H9 (cell line): ENCODE measurements at places on chromosomes 12 and 14.

GRCh38 chr12:52369809-52370208, 2.5 kb upstream of the KRT85 start:
- DNase-seq, result no peak

DNA sequence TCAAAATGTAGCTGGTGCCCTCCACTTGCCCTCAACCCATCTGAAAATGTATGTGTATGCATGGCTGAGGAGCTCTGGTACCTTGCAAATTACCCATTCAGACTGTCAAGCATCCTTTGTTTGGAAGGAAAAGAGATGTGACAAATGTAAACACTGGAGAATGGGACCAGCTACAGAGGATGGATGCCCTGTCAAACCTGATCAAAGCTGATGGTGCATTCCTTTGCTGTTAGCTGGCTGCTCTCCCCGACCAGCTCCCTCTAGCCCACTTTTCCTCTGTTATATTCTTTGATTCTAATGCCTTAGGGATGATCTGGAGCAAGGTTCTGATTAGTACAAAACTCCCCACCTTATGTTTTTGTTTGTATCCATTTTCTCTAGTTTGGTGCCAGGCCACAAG, 310.3 kb downstream of the C12orf75 start:
- no peak for DNase-seq

GRCh38 chr12:106021516-106021915, 117.2 kb downstream of the NUAK1 start:
- no peak for DNase-seq

- no peak for DNase-seq
Observed at GRCh38 chr12:124780336-124780735, 83.3 kb downstream of the SCARB1 start.

DNA sequence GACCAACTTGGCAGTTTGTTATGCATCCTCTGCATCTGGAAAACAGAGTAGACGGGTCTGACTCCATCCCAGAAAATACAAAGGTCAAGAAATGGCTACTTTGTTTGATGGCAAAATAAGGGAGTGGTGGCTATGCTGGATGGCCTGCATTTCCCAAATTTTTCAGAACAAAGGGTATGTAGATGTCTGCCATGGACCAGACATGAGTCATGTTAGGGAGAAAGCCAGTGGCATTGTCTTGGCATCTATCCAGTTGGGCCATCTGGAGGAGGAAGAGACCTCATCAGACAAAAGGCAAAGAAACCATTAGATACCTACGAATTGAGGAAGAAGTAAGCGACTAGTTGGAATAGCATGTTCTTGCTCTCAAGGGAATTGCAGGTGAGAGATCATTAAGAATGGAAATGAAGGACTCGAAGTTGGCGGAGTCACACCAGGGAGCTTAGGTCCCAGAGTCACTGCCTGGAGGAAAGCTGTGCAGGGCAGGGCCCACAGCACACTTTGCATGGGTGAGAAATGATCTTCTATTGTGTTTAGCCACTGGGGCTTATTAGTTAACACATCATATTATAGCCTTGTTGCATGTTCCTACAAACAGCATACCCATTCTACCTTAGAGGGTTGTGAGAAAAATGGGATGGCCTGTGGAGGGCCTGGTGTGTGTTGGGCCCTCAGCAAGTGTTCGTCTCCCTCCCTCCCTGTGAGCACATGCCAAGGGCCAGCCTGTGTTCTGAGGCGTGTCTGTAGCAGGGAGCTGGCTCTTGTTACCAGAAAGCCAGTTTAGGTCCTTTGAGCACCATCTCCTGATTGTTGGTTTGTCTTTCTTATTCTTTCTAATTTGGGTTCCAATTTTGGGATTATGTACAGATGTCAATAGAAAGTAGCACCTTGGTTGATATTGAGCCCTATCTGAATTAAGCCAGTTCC, 119.4 kb downstream of the KTN1 start:
- DNase-seq, result peak; percentile 46

GRCh38 chr12:44777044-44777443, 99.1 kb downstream of the NELL2 start:
- DNase-seq, result no peak

DNA sequence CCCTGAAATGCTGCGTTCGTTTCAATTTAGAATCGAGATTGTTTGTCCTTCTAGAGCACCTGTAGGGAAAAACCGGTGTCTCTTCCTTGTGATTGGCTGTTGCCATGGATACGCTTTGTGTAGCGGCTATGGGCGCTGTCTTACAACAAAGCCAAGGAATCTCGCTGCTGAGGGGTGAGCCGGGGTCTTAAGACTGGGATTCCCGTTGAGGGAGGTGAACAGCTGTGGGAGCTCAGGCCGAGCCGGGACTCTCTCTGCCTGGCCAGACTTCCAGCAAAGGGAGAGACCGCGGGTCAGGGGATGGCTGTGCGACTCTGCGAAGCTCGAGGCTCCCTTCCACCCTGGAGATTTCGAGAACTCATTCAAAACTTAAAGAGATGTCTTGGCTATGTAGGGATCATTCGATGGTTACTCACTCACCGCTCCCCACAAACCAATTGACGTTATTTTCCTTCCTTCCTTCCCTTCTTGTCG, at the start of the genes LRRIQ1 and TSPAN19:
TSS of gene LRRIQ1 (plus strand) at position 118 of the 474 bp plus-strand sequence. CDS start 1,826 bp downstream, outside the sequence.
TSS of gene TSPAN19 (minus strand) at position 44 of the 474 bp plus-strand sequence. CDS start 6,331 bp downstream, outside the sequence.
- DNase-seq, result peak; percentile 95

- no peak for DNase-seq
Observed at GRCh38 chr12:17030338-17030737, 424.4 kb upstream of the LMO3 start.

DNA sequence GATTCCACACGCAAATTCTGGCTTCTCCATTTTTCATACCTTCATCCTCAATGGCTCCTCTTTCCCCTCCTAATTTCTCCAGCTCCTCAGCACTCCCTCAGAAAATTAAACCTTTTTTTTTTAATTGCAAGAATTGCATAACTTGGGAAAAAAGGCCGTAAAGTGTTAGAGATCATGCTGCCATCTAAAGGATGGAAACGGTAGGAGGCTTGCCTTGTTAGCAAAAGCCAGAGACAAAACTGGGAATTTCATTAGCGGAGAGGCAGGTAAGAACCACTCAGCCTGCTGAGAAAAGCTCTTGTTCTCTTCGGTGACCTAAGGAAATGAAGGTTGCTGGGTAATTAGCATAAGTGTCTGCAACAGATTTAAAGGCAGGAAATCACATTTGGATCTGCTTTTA, 204.3 kb downstream of the AEBP2 start:
- peak; percentile 73 for DNase-seq

DNA sequence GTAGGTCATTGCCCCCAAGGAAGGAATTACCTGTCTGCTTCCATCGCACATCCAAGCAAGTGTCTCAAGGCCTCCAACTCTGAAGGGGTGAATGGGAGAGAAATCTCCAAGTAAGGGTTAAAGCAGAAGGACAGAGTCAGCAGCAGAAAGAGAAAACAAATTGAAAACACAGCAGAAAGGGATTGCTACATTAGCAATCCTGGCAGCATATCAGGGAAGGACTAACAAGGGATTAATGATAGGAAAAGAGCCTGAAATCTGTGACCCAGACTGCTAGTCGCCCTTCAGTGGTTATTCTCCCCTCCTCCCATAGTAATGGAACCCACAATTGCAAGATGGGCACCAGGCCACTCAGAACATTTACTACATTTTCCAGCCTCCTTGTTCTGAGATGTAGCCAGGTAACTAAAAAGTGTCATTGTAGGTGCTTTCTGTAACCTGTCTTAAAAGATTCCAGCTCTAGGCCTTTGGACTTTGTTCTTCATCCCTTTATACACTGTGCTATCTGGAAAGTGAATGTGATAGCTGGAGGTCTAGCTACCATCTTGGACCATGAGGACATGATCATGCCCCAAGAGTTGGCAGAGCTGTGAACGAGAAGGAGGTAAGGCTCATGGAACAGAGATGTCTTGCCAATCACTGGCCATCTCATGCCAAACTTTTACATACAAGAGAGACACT, 36.0 kb downstream of the MAP3K9 start:
- DNase-seq, result no peak

DNA sequence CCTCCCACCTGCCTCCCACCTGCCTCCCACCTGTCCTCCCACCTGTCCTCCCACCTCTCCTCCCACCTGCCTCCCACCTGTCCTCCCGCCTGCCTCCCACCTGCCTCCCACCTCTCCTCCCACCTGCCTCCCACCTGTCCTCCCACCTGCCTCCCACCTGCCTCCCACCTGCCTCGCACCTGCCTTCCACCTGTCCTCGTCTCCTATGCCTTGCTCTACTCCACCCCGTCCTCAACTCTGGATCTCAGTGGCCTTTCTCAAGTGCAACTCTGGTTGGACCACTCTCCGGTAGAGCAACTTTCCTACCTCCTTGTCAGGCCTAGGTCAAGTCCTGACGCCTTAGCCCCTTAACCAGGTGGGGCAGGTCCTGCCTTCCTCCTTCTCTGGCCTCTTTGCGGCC, 29.3 kb upstream of the PEX5 start:
- DNase-seq, result no peak

DNA sequence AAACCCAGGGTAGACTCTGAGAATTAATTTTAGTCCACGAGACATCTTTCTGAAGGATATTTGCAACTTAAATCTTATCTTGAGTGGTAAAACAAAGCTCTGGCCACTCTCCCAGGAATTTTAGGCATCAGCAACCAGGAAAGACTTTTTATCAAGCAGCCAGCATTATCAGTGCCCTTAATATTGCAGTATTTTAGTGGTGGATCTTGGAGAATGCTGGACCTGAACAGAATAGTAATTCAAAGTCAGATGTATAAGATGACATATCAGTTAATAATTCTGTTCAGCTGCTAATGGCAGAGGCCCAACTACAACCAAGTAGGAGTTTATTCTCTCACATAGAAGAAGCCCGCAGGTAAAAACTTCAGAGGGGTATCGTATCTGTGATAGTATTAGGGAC, 59.0 kb upstream of the CRY1 start:
- DNase-seq, result no peak

- no peak for DNase-seq
Observed at GRCh38 chr12:15543347-15543746, 221.0 kb downstream of the PTPRO start.

DNA sequence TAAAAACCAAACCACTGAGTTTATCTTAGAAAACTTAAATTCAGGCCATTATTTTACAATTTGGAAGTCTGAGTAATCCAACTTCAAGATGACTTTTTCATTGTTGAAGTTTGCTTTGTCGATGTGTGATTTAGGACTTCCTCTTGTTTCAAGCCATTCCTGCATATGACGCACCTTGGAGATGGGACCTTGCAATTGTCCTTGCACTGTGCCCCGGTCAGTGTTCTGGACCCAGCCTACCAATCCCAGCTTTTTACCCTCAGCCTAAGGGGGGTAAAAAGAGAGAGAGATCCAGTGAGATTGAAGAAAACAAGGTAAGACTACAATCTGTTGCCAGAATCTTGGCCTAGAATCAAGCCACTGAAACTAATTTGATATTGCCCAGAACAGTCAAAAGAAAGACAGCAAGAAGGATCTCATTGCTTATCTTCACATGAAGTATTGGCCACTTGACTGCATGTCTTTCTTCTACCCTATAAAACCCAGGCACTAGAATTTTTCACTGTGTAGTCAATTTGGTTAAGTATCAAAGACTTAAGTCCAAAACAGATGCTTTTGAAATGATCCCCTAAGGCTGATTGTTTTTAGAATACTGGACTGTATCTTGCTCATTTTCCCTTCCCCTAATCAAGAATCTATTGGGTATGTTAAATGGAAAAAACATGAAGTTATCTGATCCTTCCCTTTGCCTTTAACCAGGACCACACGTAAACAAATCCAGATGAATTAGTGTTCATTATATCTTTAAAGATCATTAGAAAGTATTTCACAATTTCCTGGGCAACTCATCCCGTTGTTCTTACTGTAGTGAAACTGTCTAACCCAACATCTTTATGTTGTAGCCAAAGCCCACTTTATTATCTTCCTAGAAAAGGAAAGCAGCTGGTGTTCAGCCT, 2.4 kb upstream of the MLH3 start:
- DNase-seq, result no peak

DNA sequence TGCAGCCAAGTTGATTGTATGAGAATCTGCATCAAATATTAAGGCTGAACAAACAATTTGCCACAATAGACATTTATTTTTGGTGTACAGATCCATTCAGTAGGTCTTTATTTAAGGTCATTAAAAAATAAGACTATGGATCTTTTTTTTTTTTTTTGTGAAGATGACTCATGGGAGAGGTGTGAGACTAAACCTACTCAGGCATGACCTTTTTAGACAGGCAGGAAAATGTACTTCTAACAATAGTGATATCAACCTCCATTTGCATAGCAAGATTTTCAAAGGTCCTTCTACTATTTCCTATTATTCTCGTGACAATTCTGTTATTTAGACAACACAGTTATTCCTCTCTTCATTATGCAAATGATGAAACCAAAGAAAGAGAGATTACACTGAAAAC, 39.9 kb upstream of the PTPRR start:
- DNase-seq, result no peak

DNA sequence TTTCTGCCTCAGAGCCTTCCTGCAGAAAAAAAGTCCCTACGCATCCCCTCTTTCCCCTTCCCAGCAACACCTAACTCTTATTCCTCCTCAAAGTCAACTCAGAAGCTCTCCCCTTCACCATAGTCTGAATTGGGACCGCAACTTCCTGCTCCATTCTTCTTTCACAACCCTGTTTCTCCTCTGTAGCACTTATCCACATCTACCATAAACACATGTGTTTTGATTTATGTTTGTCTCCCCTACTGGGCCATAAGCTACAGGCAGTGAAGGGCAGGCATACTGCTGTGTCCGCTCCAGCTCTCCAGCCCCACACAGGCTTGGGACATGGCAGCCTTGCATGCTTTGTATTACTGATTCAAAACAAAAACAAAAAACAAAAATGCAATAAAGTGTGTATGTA, 5.9 kb downstream of the SDR9C7 start:
- no peak for DNase-seq

GRCh38 chr14:23570806-23571483, 3.4 kb upstream of the AP1G2 start:
- peak; percentile 17 for DNase-seq

- no peak for DNase-seq
Observed at GRCh38 chr14:90837355-90837754, 21.1 kb upstream of the TTC7B start.

DNA sequence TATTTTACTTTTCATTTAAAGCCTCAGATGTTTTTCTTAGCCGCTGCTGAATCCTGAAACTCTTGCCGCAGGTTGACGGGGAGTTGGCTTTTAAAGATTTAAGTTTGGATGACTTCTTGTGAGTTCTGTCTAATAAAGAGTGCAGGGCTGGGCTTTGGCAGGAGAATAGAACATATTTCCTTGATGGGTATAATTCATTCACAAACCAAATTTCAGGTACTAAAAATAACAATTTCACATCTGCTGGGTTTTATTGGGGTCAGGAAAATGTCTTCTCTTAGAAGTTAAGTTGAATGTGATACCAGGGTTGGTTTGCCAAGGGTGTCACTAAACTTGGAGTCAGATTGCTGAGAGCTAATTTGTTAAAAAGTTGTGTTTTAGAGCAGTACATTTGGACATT, 9.7 kb downstream of the SP1 start:
- no peak for DNase-seq

GRCh38 chr12:38282886-38283285, 33.7 kb upstream of the ALG10B start:
- DNase-seq, result no peak

DNA sequence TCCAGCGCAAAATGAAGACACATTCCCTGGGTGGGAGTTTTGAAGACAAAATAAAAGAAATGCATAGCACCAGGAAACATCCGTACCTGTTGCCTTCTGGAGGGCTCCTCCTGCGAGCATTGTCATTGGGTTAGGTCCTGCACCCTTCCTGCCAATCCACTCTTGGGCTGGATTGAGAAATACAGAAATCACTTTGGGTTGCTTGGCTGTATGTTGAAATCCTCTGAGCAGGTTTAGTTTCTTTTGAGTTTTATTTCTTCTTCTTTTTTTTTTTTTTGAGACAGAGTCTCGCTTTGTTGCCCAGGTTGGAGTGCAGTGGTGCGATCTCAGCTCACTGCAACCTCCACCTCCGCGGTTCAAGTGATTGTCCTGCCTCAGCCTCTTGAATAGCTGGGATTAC, 67.6 kb downstream of the ARF6 start:
- no peak for DNase-seq
